Stimulated activated CD4-positive, alpha-beta T cell treated with anti-CD3 and anti-CD28 coated beads, Interleukin-1b, Interleukin-23, amount 100 ng/mL, for 1 hour (primary cell): ENCODE measurements at places on chromosomes 3 and 15.

GRCh38 chr3:80550174-80550573 lies 782.4 kb upstream of the ROBO1 start:
- no peak for DNase-seq

DNA sequence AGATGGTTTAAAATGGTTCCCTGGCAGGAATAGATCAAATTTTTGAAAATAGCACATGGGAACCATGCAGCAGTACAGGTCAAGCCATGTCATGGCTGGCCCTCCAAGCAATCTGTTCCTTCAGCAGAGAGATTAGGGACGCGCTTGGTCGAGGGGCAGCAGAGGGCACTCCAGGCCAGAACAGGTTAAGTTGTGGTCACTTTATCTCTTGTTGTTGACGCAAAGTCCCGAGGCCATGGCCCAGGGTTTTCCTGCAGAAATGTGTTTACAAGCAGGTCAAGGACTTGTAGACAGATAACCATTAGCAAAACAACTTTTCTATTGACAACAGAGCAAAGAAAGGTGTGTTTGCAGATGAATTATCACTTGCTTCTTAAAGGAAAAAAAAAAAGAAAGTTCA lies 570.0 kb upstream of the NR2F2 start:
- no peak for DNase-seq

- no peak for DNase-seq
Observed at GRCh38 chr3:133167340-133168024, 129.3 kb downstream of the TMEM108 start.

GRCh38 chr3:124873226-124873625 lies 13.9 kb downstream of the ITGB5 start:
- no peak for DNase-seq

- DNase-seq, result no peak
Observed at GRCh38 chr3:117011687-117012250, 302.2 kb downstream of the TUSC7 start.

- no peak for DNase-seq
Observed at GRCh38 chr3:192933779-192934460, 16.3 kb upstream of the MB21D2 start.

DNA sequence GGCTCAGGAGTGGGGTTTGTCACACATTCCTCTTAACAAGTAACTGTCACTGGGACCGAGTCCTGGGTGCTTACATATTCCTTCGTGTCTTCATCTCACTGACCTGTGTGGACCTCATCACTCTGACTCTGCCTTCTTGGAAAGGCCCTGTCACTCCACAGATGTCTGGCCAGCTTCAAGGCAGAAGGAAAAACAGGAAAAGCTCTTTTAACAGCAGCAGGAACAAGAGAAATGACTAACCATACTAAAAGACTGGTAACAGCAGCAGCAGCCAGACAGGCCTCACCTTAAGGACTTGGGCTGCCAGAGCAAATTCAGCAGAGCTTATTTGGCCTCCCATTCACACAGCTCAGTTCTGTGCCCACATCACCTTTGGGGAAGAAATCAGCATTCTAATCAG lies 68.1 kb downstream of the USF3 start:
- DNase-seq, result no peak

DNA sequence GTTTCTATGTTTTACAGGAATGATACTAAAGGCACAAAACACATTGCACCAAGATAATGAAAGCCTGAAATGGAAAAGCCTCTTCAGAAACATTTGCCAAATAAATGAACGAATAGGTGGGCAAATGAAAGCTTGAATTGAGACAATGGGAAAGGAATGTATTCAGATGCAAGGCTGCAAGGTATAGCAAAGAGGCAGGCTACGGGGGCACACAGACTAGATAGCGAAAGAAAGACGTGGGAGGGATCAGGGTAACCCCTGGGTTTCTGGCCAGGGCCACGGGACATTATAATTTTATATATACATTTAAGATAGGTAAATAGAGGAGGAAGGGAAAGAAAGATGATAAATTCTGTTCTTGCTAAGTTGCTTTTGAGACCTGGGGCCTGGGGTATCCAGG lies 95.9 kb upstream of the NLGN1 start:
- DNase-seq, result no peak

DNA sequence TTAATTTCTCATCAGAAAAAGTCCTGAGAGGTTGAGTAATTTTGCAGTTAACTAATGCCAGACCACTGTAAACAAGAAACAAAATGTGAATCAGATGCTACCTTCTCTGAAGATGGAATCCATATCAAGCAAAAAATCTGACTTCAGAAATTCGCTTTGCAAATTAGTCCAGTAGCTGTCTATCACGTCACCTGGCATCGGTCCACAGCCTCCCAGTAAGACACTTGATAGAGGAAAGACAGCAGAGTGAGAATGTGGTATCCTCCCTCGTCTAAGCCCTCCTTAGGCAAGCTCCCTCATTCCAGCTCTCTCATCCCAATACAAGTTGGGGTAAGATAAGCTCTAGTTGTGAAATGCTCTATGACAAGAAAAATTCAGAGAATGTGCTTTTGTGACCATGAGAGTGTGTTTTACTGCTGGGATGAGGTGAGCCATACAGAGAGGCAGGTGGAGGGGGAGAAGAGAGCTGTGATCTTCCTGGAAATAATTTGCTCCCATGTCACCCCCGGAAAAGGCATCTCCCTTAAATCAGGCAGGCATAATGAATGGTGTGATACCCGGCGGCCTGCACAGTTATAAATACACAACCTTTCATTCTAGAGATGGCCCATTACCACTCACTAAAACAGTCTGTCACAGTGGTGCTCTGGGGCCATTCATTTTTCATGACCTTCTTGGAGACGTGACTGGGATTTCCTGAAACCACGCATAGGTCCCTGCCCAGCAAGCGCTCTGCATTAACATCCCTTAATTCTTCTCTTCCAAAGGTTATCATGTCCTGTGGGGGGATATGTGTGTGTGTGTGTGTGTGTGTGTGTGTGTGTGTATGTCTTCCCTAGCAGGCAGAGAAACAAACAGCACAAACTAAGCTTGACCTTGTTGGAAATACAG lies 602.0 kb upstream of the KCNMB2 start:
- no peak for DNase-seq

DNA sequence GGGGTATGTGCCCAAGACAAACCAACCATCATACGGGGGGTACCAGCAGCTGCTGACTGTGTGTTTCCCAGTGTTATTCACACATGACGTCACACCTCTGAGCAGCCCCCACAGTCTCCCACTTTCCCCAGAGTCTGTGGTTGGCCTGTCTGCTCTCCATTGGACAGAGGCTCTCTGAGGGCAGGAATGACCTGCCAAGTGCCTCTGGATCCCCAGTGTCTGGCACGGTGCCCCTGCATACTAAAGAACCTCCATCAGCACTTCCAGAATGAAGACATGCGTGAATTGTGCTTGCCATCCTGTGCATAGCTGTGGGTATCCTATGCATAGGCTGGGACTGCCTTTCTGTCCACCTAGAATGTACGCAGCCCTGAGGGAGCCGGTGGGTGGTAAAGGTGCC lies 3.5 kb upstream of the CCDC9B start:
- no peak for DNase-seq

DNA sequence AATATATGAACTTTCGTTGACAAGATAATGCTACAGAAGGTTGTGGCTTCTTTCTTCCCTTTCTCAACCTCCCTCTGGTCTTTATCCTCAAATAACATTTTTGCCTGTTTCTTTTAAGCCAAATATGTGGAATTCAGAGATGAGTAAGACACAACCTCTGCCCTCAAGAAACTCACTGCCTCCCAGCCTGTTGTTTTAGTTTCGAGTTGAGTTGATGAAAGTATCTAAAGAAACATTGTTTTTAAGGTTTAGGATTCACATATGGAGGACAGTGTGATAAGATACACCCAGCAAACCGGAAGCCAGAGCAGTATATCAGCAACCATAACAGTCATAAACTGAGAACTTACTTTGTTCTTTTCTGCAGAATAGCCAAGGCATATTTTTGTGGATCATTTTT lies 218.6 kb downstream of the THSD4 start:
- no peak for DNase-seq

DNA sequence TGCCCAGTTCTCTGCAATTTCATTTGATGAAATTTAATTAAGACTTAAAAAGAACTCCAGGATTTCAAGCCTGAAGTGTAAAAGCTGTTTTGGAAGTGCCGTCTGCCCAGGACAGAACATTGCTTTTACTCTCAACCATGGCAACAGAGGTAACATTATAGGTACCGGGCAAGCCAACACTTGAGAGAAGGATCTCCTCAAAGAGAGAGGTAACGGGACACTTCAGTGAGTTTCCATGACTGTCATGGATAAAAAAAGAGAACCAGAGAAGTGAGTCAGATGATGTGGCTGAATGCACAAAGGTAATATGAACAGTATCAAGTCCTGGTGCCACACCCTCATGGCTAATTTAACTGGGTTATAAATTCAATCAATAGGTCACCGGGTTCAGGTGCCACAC lies 130.2 kb upstream of the LMOD3 start:
- no peak for DNase-seq

DNA sequence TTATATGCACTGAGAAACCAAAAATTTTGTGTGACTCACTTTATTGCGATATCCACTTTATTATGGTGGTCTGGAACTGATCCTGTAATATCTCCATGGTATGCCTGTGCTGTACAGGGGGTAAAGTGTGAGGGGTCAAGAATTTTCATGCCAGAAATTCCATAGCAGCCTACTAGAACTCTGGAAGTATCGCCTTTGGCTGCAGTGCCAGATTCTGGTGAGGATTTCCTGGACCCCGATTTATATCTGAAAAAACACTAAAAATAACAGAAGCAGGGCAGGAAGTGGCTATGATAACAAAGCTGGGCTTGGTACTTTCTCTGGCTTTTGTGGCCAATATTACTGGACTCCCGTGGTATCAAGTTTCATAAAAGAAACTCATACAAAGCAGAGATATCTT lies 36.4 kb downstream of the CCDC80 start:
- DNase-seq, result no peak

DNA sequence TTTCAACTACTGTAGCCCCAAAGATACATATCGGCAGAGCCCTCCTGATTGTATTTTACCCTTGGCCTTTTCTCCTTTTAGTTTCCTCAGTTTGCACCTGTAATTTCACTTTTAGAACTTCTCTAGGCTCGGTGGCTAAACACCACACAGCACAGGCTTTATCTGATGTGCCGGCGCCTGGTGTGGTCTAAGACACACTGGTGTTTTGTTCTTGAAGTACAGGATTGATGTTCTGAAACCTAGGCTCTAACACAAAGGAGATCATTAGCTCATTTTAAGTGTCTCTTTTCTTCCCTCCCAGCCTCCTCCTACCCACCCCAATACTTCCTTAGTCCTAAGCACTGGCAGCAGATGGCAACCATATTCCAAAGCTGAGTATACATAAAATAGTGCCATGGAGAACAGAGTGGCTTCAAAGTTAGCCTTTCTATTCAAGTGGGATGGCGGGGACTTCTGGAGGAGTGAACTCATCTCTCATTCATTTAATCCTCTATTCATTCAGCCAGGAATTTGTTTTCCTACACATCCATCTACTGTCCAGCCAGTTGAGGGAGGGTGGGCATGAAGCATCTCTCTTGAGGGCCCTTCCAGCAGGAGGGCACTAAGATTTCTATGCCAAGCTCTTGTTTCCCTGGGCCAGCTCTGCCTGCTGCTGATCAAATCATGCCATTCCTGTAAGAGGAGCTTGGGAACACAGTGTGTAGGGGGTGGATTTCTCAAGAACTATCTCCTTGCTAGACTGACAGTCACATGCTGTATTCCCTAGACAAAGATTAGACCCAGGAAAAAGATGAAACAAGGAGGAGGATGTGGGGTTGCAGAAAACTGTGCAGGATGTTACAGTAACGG lies 71.2 kb downstream of the TIGIT start:
- DNase-seq, result no peak

- DNase-seq, result no peak
Observed at GRCh38 chr3:120089089-120089488, 5.2 kb downstream of the GSK3B start.

GRCh38 chr15:82297546-82297945 lies 34.9 kb downstream of the SAXO2 start:
- DNase-seq, result no peak

DNA sequence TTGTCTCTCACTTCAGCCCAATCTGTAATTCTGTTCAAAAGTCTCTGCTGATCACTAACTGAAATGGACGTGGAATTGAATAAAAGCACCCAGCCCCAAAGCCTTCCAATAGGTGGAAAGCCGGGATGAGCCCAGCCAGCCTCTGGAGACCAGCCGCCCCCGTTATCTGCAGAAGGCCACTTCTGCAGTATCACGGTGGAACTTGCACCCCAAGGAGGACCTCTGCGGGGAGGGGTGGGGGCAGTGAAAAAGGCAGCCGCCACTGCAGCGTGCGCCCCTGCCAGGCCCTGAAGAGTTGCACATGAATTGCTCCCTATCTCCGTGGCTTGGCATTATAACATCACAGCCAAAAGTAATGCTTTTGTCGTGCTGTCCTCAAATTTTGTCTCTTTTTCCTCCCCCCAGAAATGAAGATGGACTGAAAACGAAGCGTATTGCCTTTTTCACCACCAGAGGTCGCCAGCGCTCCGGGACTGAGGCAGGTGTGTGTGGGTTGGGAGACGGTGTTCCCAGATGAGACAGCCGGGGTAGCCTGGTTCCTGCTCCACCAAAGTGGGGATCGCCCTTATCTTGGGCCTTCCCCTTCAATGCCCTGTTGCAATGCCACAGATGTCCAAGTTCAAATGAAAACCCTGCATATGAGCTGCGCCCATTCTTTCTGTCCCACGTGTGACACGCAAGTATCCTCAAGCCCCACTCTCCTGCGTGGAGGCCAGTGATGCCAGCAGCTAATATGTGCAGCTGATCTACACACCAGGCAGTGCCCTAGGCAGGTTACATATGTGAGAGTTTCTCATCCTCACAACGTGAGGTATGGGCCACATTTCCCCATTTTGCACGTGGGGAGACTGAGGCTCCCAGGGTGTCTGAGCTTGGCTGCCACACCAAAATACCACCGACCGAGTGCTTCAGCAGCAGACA lies 96.0 kb downstream of the LRRK1 start:
- DNase-seq, result peak; percentile 61

- DNase-seq, result no peak
Observed at GRCh38 chr3:62187022-62187431, 186.3 kb downstream of the FEZF2 start.

DNA sequence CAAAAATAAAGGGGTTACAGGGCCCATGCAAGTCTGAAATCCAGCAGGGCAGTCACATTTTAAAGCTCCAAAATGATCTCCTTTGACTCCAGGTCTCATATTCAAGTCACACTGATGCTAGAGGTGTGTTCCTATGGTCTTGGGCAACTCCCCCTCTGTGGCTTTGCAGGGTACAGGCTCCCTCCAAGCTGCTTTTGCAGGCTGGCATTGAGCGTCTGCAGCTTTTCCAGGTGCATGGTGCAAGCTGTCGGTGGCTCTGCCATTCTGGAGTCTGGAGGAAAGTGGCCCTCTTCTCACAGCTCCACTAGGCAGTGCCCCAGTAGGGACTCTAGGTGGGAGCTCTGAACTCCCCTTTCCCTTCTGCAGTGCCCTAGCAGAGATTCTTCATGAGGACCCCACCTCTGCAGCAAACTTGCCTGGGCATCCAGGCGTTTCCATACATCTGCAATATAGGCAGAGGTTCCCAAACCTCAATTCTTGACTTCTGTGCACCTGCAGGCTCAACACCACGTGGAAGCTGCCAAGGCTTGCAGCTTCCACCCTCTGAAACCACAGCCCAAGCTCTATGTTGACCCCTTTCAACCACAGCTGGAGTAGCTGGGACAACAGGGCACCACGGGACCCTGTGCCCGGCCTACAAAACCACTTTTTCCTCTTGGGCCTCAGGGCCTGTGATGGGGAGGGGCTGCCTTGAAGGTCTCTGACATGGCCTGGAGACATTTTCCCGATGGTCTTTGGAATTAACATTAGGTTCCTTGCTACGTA lies 80.1 kb upstream of the PLSCR5 start:
- DNase-seq, result no peak
